ENCODE measurements at places on chromosomes 16 and 17.

DNA sequence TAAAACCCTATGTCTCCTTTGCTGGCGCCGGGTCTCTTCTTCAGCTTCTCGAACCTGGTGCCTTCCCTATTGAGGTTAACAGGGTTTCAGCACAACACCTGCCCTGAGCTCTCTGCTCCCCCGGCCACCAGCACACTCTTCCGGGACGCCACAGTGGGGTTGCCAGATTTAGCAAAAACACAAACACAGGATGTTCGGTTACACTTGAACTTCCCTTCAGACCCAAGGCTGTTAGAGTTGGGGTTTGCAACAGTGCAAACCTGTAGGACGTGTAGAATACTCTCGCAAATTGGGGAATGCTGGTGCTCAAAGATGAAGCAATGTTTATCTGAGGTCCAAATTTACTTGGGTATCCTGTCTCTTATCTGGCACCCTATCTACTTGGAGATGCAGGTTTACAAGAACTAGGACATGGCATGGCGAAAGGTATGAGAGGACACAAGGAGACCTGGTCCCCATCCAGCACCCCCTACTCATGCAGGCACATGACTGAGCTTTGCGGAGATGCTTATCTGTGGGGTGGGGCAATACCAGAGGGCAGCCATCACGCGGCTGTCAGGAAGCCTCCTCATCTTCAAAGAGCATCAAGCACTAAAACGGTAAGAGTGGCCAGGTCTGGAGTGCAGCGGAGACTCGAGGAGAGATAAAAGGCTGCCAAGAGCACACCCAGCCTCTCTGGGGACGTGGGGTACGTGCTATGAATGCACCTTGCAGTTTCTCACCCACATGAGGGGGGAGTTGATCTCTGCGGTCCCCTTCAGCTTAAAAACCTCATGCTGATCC is 52.8 kb downstream of the SDK2 start:
- DNase-seq = peak; percentile 15

DNA sequence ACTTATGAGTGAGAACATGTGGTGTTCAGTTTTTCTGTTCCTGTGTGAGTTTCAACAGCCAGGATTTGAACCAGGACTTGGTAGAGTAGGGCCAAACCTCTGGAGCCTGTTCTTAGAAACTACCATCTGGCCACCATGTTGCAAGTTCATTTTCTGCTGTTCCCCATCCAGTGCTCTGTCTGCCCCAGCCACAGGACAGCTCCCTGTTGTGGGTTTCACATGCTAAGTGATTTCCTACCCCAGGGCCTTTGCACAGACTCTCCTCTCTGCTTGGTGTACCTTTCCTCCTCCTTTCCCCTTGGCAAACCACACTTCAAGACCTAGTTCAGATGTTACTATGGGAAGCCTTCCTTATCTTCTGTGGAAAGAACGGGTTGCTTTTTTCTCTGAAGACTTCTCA is 79.5 kb downstream of the HS3ST4 start:
- DNase-seq = no peak

GRCh38 chr16:89519881-89520280 is 11.7 kb downstream of the SPG7 start:
- no peak for DNase-seq

DNA sequence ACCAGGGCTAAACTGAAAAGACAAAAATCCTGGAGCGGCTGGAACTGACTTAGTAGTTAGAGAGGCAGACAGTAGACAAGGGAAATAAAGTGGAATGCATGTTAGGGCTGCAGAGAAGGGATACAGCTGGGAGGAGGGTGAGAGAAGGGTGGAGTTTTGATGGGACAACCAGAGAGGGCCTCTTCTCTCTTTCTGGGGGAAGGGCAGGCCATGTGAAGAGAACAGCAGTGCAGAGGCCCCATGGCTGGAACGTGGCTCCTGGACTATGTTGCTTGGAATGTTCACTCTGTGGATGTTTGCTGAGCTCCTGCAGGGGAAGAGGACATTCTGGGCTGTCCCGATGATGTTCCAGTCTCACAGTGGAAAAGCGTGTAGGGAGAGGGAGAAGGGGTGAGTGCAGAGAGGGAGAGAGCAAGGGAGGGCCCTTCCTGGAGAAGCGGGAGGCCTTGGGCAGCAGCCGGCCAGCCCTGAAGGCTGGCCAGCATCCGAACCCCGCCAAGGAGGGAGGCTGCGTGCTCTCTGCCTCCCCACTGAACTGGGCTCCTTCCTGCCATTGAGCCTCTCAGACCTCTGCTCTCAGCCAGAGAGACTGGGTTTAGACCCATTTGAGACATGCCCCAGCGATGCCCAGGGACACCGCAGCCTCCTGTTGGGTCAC is 33.1 kb upstream of the GSE1 start:
- DNase-seq = no peak

- DNase-seq = no peak
These were observed 2.8 kb downstream of the GNG13 start for GRCh38 chr16:797686-798085.

GRCh38 chr17:55480631-55481315 is 30.5 kb downstream of the SMIM36 start:
- no peak for DNase-seq

- DNase-seq = no peak
These were observed 7.7 kb downstream of the METRNL start for GRCh38 chr17:83086907-83087787.

DNA sequence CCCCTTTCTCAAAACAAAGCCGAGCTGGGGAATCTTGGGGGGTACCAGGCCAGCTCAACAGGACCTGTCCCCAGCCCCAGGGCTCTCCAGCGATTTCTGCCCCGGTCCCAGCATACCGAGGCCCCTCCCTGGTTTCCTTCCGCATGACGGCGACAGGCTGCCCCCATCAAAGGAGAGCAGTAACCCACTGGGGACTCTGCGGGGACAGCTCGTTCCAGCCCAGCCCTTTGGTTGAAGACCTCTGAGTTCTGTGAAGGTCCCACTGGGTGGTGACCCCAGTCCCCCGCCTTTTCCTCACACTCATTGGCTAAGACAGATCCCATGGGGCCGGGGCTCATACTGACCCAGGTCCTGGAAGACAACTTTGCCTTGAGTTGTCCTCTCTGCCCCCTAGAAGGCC is 4.1 kb downstream of the SMTNL2 start:
- DNase-seq = no peak

DNA sequence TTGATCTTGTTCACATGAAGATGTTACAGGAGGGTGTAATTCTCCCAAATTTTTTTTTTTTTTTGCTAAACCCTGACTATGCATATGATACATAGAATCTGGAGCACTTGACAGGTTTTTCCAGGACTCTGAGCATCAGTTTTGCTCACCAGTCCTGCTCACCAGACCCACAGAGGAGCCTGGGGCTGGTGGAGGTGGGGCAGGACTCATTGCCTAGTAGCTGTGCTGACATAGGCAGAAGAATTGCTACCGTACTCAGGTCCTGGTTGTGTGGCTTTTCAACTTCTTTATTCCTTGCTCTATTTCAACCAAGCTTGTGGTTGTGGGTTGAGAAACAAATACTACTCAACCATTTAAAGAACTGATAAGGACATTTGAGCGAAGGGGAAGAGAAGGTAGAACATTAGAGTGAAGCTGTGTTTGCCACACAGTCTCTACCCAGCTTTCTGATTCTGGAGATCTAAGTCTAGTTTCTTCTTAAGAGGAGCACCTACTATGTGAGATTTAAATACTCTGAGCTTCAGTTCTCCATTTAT is 212.4 kb downstream of the UTP18 start:
- no peak for DNase-seq

DNA sequence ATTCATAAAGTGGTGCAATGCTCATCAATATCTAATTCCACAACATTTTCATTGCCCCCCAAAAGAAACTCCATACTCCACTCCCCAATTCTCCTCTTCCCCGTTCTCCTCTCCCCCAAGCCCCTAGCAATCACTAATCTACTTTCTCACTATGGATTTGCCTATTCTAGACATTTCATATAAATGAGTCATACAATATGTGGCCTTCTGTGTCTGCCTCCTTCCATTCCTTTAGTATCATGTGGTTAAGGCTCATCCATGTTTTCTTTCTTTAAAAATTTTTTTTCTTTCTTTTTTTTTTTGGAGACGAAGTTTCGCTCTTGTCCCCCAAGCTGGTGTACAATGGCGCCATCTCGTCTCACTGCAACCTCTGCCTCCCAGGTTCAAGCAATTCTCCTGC is 56.3 kb upstream of the HAS3 start:
- DNase-seq = no peak

GRCh38 chr16:84740596-84741116 is 40.9 kb downstream of the USP10 start:
- no peak for DNase-seq

- DNase-seq = no peak
These were observed 418.0 kb upstream of the PSMD7 start for GRCh38 chr16:73878611-73879010.

GRCh38 chr17:45755050-45755449 is 29.1 kb upstream of the CRHR1 start:
- DNase-seq = no peak

DNA sequence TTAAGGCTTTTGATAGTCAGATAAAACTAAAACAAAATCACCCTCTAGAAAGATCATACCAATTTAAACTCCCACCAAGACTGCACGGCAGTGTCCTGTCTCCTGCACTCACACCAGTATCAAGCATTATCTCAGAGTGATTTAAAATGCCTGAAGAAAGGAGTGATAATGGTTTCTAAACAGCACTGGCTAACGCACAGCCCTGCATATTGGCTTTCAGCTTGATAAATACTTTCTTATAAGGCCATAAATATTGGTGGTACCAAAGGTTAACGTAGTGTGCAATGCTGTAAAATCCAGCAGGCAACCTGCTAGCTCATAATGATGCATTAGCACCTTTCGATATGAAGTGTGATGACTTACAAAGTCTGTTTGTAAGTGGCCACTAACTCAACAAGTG is 214.3 kb downstream of the RBFOX1 start:
- DNase-seq = no peak

DNA sequence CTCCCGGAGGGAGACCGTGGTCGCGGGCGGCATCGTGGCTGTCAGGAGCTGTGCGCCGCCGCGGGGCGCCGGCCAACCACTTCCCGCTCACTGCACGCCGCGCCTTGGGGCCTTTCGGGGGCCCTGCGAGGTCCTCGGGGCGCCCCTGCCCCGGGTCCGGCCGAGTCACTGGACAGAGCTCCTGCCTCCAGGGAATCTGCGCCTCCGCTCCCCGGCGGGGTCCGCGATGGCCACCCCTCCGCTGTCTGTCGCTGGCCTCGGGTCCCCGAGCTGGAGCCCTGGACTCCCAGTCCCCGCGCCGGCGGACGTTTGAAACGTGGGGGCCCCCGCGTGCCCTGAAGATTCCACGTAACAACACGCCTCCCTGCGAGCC is at the start of gene QRICH2:
Gene QRICH2, minus strand, starts transcription at position 311 of the 373 bp plus-strand sequence. Its CDS starts 278 bp downstream, at position 33.
- no peak for DNase-seq

DNA sequence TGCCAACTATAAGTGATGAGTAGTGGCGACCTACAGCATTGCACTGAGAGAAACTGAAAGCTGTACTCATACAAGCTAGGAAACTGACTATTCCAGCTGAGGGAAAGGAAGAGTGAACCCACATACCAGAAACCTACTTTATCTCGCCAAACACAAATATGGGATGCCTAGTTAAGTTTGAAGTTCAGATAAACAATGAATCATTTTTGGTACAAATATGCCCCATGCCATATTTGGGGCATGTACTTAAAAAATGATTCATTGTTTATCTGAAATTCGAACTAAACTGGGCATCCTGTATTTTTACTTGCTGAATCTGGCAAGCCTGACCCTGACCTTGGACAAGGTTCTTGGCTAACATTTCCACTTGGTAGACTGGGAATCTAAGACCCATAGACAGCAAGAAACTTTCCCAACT is 527.8 kb upstream of the PSMD7 start:
- DNase-seq = no peak

DNA sequence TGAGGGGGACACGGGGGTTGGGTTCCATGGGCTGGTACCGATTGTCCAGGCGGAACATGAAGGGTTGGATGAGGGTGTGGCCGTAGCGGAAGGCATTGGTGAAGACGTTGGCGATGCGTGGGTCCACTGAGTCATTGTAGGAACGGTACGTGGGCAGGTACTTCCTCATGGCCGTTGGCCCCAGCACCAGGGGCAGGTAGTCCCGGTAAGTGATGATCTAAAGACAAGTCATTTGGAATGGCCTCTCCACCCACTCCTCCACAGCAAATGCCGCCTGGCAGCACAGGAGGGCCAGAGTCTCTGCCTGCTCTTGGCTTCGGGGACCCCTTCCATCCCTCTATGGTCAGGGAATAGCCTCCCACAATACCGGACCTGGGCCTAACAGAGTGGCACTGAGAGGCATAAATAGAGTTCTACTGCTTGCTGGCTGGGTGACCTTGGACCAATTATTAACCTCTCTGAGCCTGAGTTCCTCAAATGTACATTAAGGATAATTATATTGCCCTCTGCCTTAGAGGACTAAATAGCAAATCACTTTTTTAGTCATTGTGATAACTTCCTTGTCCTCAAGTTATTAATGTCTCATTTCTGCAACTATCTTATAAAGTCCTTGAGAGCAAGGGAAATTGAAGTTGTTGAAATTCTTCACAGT is 7.2 kb downstream of the MPO start:
- DNase-seq = no peak

DNA sequence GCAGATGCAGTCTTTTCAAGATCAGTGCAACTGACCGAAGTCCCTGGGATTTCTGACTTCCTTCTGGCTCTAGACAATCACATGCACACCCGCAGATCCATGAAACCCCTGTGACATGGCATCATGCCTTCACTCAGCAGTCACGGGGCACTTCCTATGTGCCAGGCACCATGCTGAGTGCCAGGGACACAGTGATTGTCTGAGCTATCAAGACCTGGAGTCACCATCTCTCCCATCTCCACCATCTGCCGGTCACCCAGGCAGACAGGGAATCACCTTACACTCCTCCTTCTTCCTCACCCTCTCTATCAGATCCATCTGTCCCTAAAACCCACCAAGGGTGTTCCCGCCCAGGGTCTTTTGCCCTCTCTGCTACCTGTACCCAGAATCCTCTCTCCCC is 5.3 kb downstream of the BEAN1 start:
- DNase-seq = no peak

DNA sequence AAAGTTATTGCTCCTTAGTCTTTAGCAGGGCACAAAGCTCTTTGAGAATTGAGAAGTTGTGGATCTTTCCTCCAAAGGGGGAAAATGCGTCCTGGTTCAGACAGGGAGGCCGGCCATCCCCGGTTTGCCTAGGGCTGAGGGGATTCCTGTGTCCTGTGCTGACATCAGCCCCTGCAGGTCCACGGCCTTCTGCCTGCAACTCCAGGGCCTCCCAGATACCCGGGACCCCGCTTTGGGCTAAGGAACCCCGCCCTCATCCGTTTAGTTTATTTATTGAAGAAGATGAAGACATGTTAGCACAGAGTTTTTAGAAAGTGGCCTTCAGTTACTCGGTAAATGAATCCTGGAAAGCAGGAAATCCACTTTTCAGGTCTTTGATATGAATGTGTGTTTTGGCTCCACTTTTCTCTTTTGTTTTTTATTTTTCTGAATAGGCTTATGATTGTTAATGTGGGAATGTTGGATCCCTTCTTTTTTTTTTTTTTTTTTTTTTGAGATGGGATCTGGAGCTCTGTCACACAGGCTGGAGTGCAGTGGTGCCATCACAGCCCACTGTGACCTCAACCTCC is 65.6 kb downstream of the CRISPLD2 start:
- DNase-seq = no peak
